ENCODE measurements at places on chromosomes 4 and X.

DNA sequence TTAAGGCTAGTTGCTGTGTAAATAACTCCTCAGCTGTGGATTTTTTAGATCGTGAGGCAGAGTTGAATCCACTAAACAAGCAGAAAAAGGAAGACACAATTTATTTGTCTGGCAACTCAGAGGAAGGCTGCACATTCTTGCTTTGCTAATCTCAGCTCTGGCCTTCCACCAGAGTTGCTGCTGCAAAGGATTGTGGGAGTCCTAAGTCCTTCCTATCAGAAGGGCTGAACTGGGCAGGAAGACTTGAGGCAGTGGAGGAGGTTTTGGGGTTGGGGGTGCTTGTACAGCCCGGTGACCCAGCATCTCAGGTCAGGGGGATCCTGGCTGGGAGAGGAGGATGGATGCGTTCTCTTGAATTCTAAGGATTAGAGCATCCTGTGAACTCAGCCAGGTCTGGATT is 11.0 kb upstream of the VSIG1 start:
- no peak for DNase-seq

- no peak for DNase-seq
Measured at GRCh38 chr4:53959343-53960120, 104.9 kb downstream of the CHIC2 start.

- DNase-seq = no peak
Measured at GRCh38 chr4:42150653-42151567, 1.5 kb downstream of the BEND4 start.

- no peak for DNase-seq
Measured at GRCh38 chr4:136112116-136112515, 1420.2 kb downstream of the PCDH18 start.

- no peak for DNase-seq
Measured at GRCh38 chrX:133590703-133591505, 175.6 kb upstream of the GPC4 start.

DNA sequence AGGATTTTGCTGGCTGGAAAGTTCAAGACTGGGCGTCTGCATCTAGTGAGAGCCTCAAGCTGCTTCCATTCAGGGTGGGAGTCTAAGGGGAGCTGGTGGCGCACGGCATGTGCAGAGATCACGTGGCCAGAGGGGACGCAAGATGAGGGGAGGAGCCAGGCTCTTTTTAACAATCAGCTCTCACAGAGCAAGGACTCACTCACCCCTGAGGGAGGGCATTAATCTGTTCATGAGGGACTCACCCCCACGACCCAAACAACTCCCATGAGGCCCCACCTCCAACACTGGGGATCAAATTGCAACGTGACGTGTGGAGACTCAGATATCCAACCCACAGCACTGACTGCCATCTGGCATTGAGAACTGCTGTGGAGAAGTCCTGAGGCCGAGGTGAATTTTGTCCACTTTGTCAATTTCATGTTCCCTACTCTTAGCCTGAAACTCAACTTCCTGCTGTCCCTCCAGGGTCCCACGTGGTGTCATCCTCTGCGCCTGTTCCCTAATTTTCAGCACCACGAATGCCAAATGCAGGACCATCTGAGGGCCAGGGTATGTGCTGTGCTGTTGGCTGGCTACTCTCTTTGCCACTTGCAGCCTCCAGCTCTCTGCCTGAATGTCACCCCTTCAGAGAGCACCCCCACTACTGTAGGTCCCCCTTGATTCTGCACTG is 5.6 kb downstream of the ZFP92 start:
- DNase-seq = no peak

- peak; percentile 20 for DNase-seq
Measured at GRCh38 chr4:146495269-146495668, 26.5 kb downstream of the SLC10A7 start.

- DNase-seq = no peak
Measured at GRCh38 chrX:3653111-3653510, 60.3 kb downstream of the PRKX start.

DNA sequence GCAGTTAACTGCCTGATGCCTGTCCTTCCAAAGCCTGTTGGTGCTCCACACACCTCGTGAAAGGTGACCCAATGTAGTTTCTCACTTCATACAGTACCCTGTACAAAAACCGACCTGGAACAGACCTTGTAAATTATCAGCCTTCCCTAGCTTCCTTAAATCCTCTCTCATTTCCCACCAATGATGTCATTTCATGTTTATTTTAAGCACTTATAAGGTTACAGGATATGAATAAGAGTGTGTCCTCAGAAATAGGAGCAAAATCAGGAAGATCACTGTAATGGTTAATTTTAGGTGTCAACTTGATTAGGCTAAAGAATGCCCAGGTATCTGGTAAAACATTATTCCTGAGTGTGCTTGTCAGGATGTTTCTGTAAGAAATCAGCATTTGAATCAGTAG is 44.7 kb downstream of the TMEM150C start:
- DNase-seq = peak; percentile 51

DNA sequence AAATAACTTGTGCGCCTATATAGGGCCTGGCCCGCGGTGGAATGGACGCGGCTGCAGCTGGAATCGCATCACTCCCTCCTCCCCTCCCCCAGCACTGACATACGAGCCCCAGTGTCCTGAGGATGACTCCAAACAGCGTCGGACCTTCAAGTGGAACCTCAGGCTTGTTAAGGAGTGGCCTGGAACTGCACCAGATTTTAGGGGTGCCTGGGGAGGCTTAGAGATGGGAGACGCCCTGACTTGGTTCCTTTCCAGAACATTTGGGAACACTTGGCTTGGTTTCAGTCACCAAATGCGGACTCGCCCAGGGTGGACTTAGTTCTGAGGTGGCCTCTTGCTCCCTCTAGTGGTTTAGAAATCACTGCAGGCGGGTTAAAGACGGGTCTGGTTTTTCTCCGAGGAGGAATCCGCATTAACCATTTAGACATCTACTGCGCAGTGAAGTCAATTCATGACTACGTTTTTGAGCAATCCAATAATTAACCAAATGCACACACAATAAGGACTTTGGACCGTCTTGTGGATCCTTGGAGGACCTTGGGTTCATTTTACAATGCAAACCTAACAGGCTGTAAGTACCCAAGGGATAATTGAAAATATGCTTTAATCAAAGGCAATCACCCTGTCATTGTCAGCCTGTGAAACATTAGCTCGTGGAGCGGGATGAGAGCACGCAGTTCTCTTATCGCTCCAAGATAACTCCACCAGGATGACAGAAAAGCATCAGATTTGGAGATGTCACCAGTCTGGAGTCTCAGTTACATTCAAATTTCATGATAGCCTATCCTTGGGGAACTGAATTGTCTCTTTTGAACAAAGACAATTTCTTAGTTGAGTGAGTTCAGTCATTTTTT is 11.2 kb upstream of the PDGFRA start:
- DNase-seq = peak; percentile 80

GRCh38 chr4:6516762-6517161 is 44.3 kb upstream of the PPP2R2C start:
- no peak for DNase-seq

- no peak for DNase-seq
Measured at GRCh38 chr4:120922381-120923206, at the start of gene PRDM5. Gene PRDM5, minus strand, starts transcription at chr4:120922726. Its CDS starts 118 bp downstream, at chr4:120922608.

DNA sequence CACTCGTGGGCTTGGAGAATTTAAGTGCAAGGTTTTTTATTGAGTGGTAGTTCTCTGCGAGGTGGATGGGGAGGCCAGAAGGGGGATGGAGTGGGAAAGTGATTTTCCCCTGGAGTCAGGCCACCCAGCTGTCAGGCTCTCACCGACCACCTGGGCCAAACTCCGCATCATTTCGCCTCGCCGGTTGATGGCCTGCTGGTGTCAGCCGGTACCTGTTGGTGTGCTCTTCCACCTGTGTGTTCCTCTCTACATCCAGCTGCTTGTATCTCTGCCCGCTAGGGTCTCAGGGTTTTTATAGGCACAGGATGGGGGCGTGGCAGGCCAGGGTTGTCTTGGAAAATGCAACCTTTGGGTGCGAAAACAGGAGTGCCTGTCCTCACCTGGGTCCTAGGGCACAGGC is 200.9 kb downstream of the DACH2 start:
- no peak for DNase-seq

- DNase-seq = no peak
Measured at GRCh38 chrX:44952329-44953027, 79.5 kb downstream of the KDM6A start.

GRCh38 chr4:122796801-122797404 is 29.7 kb upstream of the FGF2 start:
- DNase-seq = no peak

- DNase-seq = peak; percentile 50
Measured at GRCh38 chrX:129925305-129926092, 19.5 kb downstream of the UTP14A start.

DNA sequence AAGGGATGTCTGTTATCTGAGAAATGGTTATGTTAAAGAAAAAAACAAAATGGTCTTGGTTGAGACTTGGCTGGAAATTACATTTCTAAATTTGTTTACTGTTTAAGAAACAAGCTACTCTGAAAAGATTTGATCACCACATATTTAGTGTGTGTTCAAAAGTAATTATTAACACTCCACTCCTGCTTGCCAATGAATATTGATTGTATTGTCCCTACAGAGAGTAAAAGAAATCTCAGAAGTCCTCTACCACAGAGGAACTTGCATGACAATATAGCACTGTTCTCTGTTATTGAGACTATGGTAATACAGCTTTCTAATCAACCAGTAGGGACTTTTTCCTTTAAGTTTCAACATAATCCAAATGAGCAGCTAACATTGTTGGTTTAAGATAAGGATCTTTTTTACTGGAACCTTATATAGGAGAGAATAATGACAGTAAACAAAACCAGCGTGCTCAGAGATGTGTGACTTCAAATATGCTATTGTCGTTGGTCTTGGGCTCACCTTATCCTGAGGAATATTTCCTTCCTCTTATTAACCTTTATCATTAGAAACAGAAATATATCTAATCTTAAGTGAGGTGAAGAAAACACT is 47.6 kb downstream of the CXCL13 start:
- no peak for DNase-seq

GRCh38 chrX:24777660-24778059 is 83.9 kb downstream of the POLA1 start:
- no peak for DNase-seq

DNA sequence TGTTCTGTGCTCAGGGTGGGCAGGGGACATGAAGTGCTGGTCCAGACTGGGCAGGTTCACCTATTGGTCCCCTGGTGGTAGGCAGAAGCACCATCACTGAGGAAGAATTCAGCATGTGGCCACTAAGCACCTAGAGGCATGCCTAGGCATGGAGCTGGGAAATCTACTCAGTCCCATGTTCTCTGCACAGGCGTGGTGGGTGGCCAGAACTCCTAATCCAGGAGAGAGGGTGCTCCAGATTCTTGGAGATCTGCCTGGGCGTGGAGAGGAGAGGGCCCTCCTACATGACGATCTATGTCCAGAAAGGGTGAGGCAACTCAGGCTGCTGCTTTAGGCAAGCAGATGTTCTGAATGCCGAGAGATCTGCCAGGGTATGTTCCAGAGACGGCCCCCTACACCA is 44.6 kb upstream of the MAGEC2 start:
- DNase-seq = no peak

DNA sequence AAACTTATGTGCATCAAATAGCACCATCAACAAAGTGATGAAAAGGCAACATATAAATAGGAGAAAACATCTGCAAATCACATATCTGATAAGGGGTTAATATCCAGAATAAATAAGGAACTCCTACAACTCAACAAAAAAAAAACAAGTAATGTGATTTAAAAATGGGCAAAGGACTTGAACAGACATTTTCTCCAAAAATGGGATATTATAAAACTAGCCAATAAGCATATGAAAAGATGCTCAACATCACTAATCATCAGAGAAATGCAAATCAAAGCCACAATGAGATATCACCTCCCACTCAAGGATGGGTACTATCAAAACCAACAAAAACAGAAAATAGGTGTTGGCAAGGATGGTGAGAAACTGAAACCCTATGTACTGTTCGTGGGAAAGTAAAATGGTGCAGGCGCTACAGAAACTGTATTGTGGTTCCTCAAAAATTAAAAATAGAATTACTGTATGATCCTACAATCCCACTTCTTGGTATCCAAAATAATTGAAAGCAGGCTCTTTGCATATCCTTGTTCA is 2.4 kb downstream of the DNAJB14 start:
- DNase-seq = no peak

- no peak for DNase-seq
Measured at GRCh38 chr4:40940317-40940741, 190.6 kb downstream of the NSUN7 start.

- DNase-seq = no peak
Measured at GRCh38 chrX:13305108-13305507, 14.7 kb downstream of the ATXN3L start.

- no peak for DNase-seq
Measured at GRCh38 chr4:182937268-182938204, 20.4 kb upstream of the DCTD start.
